ENCODE measurements at places on chromosomes 13 and 19.

DNA sequence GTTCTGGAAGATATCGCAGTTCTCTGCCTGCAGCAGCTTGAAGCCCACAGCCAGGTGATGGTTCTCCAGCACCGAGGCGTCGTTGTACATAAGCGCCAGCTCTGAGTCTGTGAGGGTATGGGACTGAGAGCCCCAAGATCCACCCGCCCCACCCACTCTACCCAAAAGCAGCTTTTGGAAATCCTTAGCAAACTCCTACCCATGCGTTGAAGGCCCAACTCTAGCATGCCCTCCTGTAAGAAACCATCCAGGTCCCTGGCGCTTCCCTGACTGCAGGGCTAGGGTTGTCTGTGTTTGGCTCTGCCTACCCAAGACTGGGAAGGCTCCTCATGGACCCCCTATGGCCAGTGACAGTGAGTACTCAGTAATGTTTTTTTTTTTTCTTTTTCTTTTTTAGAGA lies 9.4 kb downstream of the PDE4C start:
- DNase-seq: no peak

DNA sequence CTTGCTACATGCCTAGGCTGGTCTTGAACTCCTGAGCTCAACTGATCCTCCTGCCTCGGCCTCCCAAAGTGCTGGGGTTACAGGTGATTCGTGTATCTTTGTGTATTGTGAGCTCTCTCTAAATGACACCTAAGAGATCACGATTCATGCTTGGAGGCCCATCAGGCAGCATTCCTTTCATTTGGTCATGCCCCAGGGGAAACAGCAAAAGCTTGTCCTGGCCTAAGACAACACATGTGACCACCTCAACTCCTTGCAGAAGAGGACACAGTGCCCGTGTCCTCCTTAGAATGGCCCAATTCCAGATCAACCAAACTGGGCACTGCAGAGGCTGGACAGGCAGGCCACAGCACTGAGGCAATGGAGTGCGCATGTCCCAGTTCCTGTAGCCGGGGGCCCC lies 32.5 kb downstream of the ZC3H4 start:
- no peak for DNase-seq

DNA sequence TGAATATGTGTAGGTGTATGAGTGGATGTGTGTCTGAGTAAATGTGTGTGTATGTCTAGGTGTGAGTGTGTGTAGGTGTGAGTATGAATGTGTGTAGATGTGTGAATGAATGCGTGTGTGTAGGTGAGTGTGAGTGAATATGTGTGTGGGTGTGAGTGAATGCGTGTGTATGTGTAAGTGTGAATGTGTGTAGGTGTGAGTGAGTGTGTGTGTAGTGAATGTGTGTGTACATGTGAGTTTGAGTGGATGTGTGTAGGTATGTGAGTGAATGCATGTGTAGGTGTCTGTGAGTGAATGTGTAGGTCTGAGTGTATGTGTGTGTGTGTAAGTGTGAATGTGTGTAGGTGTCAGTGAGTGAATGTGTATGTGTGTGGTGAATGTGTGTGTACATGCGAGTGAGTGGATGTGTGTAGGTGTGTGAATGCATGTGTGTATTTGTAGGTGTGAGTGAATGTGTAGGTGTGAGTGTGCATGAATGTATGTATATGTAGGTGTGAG lies 201.0 kb upstream of the ZNF536 start:
- DNase-seq: no peak

- no peak for DNase-seq
Measured at GRCh38 chr19:2774953-2775555, 8.0 kb downstream of the SGTA start.

DNA sequence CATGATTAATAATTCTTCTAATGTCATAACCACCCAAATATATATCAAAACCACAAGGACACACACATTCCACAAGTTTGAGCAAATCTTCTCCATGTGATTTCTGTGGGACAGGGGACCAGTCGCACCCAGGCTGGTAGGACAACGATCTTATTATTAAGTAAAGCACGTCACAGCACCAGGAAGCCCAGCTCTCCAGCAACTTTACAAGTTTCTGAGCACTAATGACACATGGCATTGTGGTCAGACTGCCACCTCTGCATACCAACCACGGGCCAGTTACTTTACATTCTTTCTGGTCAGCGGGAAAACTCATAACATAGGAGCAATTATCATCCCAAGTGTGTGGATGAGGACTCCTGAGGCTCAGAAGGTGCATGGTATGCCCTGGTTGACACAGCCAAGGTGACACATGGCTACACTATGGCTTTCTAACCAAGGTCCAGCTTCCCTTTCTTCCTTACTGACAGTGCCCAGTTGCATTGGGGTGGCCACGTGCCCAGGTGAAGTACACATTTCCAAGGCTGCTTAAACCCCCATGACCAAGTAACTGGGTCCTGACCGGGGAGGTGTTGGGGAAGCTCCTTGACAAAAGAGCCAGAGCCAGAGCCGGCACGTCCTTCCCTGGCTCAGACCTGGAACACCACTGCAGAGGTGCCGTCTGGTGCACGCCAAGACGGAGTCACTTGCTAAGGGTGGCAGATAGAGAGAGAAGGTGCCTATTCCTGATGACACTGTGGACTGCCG lies 27.4 kb downstream of the LATS2 start:
- DNase-seq: no peak

- no peak for DNase-seq
Measured at GRCh38 chr13:45678282-45678681, 23.8 kb upstream of the CBY2 start.

DNA sequence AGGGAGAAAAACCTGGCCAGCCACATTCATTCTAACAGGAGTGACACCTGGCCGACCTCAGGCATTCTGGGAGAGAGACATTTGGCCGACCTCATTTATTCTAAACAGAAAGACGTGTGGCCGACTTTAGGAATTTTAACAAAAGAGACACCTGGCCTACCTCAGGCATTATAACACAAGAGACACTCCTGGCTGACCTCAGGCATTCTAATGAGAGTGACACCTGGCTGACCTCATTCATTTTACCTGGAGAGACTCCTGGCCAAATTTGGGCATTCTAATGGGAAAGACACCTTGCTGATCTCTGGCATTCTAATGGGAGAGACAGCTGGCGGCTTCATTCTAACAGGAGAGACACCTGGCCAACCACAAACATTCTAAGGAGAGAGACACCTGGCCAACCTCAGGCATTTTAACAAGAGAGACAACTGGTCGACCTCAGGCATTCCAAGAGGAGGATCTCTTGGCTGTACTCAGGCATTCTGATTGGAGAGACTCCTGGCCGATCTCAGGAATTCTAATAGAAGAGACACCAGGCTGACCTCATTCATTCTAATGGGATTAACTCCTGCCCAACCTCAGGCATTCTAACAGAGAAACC lies 1353.9 kb downstream of the UQCRFS1 start:
- DNase-seq: no peak

DNA sequence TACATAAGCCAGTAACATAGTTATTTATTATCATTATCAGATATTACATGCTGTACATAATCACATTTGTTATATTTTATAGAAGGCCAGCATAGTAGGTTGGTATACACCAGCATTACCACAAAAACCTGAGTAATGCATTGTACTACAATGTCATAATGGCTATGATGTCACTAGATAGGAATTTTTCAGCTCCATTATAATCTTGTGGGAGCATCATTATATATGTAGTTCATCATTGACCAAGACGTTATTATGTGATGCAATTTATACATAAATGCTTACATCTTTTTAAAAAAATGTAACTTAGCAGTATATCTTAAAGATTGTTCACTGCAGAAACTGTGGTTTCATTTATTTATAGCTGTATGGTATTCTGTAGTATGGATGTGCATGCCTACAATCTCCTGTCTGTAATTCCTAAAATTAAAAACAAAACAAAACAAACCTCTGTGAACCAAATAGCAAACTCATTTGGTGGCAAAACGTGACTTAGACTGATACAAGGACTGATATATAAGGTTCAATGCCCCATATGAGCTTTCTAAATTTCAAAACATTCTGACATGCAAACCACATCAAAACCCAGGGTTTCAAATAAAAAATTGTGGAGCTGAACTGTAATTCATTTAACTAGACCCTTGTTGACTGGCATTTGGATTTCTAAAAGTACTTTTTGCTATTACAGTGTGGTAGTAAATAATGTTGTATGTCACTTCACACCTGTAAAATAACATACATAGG lies 250.9 kb downstream of the DLEU7 start:
- no peak for DNase-seq

DNA sequence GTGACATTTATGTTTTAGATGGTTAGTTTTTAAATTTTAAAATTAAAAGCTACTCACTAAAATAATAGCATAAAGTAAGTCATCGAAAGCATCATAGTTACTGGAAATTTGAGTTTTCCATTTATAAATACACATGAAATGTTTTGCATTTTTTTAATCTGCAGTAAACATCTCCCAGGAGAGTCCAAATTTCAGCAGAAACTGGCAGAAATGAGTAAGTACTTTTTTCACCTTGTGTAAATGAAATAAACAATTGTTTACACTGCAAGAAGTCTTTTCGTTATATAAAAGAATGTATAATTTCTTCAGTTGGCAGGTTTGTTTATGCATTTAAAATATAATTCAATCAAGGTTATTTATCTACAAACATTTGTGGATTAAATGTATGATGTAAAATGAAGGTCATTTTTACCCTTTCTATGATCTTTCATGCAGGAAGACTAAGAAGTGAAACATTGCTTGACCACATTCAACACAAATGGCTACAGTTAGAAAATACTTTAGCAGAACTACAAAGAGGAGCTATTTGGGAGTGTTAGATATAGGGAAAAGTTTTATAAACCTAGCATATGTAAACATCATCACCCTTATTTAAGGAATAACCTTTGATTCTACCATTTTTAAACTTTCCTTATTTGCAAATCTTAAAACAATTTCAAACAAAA lies 55.6 kb downstream of the RCBTB2 start:
- DNase-seq: no peak

DNA sequence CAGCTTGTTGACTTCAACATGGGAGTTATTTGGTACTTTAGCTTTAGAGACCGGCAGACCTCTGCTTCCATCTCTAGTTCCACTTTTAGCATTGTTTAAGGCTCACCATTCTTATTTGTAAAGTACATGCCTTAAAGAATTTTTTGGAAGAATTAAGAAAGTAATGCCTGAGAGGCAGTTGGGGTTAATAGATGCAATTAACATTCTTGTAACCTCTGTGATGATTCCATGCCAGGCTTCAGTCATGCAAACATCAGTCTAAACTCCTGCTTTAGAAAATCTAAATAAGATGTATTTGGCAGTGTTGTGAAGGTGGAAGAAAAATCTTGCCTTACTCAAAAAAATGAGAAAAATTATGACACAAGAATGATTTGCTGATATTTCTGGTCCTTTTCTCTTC lies 79.9 kb upstream of the UBAC2 start:
- no peak for DNase-seq

- no peak for DNase-seq
Measured at GRCh38 chr13:46385946-46386345, 1.1 kb downstream of the RUBCNL start.

DNA sequence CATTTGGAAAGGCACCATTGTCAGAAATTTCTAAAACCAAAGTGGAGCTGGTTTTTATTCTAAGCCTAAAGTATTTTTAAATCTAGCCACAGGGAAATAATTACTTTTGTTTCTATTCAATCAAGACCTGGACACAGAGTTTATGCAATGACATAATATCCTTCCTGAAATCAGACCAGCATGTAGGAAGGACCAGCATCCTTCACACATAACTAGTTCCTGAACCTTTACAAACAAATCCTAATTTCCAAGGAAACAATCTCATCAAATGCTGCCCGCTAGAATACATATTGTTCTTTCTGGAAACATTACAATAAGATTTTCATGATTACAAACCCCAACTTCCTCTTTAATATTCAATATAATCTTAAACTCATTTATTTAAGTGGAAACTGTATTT lies 1.5 kb downstream of the STARD13 start:
- DNase-seq: peak; percentile 27

DNA sequence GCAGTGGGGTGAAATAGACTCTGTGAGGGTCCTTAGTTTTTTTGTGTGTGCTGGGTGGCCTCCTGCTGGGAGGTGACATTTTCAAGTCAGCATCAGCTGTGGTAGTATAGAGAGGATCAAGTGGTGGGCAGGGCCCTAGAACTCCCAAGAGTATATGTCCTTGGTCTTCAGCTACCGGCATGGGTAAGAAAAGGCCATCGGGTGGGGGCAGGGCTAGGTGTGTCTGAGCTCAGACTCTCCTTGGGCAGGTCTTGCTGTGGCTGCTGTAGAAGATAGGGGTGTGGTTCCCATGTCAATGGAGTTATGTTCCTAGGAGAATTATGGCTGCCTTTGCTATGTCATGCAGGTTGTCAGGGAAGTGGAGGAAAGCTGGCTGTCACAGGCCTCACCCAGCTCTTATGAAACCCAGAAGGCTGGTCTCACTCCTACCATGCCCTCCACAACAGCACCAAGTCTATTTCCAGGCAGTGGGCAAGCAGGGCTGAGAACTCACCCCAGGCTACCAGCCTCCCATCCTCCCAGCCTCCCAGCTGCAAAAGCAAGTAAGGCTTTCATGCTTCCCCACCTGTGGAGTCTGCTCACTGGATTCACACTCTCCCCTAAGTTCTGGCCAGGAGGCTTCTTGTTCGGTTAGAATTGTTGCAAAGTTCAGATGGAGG lies 130.6 kb upstream of the SOX1 start:
- no peak for DNase-seq

GRCh38 chr13:94093652-94094315 lies 385.7 kb downstream of the DCT start:
- DNase-seq: no peak

- peak; percentile 96 for DNase-seq
Measured at GRCh38 chr13:99356262-99357091, 49.3 kb upstream of the GPR183 start.

DNA sequence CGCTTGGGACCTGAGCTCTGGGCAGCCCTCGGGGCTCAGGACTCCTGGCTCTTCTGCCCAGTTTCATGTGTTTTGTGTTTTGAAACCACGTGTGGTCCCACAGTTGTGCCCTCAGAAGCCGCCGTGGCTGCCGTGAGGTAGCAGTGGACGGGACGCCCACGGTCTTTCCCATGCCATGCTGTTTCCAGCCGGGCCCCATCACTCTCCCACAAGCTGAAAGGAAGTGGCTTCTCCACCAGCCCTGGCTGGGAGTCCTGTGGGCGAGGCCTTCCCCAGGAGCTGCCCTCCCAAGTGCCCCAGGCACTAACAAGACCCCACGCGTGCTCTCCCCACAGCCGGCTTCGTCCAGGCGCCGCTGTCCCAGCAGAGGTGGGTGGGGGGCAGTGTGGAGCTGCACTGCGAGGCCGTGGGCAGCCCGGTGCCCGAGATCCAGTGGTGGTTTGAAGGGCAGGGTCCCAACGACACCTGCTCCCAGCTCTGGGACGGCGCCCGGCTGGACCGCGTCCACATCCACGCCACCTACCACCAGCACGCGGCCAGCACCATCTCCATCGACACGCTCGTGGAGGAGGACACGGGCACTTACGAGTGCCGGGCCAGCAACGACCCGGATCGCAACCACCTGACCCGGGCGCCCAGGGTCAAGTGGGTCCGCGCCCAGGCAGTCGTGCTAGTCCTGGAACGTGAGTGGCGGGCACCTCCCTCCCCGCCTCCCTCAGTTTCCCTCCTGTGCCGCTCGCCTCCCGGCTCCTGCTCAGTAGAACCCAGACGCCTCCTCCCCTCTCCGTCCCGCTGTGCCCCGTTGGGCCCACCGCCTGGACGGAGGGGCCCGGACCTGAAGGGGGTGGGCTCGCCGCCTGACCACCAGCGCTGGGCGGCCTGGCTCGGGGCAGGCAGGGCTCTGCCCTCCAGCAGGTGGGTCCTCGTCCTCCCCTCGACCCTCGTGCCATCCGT lies 5.3 kb downstream of the BSG start:
- DNase-seq: no peak

All from brain microvascular endothelial cell (primary cell).